ENCODE measurements at places on chromosomes 12 and 14.
A peak's percentile ranks its signal among the peaks of the same experiment; 100 is the strongest.

DNA sequence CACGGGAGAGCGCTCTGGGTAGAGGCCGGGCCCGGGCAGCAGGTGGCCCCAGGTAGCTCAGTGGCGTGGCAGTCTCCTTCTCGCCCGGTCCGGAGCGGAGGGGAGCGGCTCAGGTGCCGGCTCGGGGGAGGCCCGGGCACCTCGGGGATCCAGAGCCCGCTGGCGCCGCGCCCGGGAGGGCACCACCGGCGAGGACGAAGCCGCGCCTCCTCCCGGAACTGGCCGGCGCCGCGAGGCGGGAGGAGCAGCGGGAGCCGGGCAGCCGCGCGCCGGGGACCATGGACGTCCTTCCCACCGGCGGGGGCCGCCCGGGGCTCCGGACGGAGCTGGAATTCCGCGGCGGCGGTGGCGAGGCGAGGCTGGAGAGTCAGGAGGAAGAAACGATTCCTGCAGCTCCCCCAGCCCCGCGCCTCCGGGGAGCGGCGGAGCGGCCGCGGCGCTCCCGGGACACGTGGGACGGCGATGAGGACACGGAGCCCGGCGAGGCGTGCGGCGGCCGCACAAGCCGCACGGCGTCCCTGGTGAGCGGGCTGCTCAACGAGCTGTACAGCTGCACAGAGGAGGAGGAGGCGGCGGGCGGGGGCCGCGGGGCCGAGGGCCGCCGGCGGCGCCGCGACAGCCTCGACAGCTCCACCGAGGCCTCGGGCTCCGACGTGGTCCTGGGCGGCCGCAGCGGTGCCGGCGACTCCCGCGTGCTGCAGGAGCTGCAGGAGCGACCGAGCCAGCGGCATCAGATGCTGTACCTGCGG lies 21.5 kb upstream of the GNS start:
- DNase-seq: peak; percentile 61

DNA sequence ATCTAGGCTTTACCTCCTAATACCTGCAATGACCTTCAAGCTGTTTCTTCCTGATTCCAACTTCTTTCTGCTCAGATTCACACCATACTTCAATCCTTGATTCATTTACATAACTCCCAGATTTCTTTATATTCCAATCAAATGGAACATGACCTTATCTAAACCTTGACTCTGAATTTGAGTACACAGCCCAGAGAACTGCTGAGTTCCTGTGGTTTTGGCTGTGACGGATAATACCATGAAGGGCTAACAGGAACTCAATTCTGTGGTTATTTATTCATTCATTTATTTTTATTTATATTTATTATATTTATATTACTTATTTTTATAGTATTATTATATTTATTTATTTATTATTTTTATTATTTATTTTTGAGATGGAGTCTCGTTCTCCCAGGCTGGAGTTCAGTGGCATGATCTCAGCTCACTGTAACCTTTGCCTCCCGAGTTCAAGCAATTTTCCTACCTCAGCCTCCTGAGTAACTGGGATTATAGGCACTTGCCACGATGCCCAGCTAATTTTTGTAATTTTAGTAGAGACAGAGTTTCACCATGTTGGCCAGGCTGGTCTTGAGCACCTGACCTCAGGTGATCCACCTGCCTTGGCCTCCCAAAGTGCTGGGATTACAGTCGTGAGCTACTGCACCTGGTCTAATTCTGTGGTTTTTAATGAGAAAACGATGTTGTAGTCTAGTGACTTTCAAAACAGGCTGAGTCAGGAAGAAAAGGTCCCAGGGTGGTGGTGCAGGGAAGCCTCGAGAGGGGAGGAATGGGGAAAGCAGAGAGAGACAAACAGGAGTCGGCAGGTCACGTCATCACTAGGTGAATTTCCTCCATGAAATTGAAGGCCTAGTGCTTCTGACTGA lies 11.7 kb downstream of the APOLD1 start:
- no peak for DNase-seq

- peak; percentile 57 for DNase-seq
These were observed 60.8 kb upstream of the REP15 start for GRCh38 chr12:27635349-27635972.

DNA sequence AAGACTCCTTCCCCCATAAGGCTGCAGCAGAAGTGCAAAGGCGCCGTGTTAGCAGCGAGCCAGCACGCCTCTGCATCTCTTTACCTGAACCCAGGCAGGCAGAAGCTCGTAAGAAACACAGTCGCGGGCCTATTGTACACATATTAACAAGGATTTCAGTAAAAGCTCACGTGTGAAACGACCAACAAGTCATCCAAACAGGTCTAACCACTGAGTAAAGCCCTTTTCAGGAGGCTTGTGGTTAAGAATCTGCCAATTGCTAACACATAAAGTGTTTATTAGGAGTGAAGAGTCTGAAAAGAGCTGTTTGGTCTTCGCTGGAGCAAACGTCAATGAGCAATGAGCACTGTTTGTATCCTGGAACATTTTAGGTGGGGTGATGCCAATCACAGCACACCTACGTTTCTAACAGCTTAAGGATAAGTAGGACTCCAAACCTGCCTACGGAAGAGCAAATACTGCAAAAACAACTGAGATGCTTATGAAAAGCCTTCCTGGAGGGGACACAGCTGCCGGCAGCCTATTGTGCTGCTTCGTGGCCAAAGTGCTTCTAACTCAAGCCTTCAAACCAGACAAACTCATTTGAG lies 43.1 kb downstream of the PRKAB1 start:
- no peak for DNase-seq

Measured in muscle of back (tissue), 13 donors.